Mesenteric fat pad (tissue), 1 donor: ENCODE measurements at places on chromosomes 4 and X.

- DNase-seq, result no peak
Measured at GRCh38 chr4:115515366-115515765, 401.9 kb upstream of the NDST4 start.

DNA sequence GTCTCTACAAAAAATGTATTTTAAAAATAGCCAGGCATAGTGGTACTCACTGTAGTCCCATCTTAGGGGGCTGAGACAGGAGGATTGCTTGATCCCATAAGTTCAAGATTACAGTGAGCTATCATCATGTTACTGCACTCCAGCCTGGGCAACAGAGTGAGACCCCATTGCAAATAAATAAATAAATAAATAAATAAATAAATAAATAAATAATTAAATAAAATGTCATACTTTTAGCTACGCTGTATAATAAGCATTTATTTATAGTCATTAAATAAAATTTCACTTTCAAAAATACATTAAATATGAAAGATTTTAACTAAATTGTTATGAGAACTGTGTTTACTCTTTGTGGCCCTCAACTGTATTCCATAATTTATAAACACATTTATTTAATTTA, 1124.2 kb downstream of the PCDH7 start:
- no peak for DNase-seq

GRCh38 chr4:121654738-121655137, 42.0 kb downstream of the ANXA5 start:
- no peak for DNase-seq

GRCh38 chr4:108683479-108683878, 33.1 kb downstream of the OSTC start:
- DNase-seq, result no peak
